ENCODE measurements at places on chromosomes 6 and 20.

DNA sequence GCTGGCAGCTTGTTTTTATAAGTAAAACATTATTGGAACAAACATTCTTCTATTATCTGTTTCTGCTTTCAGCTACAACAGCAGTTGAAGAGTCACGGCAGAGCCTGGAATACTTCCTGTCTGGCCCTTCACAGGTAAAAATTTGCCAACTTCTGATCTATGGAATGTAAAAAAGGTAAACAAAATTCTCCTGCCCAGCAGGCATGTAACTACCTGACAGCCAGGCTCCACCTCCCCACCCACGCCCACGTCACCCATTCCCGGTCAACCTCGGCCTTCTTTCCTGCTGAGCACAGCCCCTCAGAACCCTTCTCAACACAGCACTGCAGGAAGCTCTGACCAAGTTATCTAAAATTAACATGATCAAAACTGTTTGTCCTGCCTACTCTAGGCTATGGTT is 166.0 kb downstream of the DLL1 start:
- no peak for DNase-seq

DNA sequence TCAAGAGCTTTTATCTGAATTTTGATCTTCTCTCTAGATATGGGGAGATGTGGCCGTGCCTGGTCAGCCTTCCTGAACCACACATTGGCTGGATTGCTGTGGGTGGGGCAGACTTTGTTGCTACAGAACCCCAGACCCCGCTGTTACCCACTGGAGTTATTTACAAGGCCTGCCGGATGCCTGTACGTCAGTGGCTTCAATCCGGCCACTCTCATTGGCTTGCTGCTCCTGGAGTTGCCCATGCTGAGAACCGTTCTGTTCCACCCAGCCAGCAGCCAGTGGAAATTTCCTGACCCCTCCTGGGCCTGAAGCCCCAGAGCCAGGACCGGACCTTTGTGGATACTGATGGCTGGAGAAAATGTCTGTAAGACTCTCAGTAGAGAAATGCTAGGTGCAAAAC is 101.9 kb downstream of the TFAP2C start:
- DNase-seq, result no peak

- DNase-seq, result no peak
Measured at GRCh38 chr6:150008588-150008987, 16.7 kb downstream of the RAET1L start.

DNA sequence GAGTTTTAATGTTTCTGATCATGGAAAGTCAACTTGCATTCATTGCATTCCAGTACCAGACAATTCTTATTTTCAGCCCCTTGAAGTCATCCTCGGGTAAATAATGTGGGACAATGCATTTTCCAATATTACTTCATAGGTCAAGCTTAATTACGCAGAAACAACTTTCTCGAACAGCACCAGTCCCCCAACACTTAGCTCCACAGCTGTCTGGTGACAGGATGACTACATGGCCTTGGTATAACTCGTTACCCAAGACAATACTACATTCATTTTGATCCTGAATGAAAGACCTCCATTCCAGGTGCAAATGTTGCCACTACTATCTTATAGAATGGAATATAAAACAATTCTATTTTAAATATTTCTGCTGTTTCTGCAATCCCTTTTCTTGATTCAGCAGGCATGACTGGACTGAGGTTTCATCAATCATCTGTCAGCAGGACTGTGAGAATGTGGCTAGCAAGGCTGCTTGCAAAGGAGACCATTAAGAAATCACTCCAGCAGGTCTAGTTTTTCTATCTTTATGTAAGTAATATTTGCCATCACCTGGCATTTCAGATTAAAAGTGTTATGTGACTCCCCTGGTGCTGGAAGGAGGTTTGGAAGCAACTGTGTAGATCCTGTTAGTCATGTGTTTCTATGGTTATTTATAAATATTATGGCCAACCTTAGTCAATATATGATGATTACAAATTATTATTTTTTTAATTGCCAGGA is 147.9 kb downstream of the HAO1 start:
- DNase-seq, result no peak

DNA sequence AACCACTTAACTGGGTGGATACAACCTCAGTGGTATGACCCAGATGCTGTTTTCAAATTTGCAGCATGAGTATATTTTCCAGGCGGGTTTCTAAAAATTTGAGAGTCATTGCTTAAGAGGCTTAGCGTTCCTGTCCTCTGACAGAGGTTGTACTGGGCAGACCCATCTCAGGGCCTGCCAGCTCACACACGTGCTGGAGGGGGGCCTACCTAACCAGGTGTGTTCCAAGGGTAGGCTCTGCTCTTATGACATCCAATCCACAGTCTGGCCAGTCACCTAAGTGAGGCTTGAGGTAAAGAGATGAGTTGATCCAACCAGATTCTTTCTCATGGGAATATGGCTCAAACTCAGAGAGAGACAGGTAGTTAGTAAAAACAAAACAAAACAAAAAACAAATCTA is 1.3 kb downstream of the LYRM4 start:
- DNase-seq, result no peak

All from CD8-positive, alpha-beta memory T cell (primary cell).